Stimulated activated CD4-positive, alpha-beta T cell treated with anti-CD3 and anti-CD28 coated beads, Interleukin-1b, Interleukin-23, amount 100 ng/mL, for 1 hour (primary cell): ENCODE measurements at places on chromosomes 2 and 18.

DNA sequence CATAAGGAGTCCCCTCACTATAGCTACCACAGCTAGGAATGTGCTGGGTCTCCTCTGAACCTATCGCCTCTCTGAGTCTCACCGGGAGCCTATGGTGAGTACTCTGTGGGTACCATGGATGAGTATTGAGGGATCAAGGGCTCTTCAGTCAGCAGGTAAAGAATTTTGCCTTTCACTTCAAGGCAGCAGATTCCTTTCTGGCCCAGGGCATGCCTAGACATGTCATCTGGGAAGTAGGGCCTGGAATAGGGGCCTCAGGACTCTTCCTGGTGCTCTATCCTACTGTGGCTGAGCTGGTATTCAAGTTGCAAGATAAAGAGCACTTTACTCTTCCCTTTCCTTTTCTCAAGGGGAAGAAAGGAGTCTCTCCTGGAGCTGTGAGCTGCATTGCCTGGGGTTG lies 85.6 kb upstream of the LHCGR start:
- no peak for DNase-seq

DNA sequence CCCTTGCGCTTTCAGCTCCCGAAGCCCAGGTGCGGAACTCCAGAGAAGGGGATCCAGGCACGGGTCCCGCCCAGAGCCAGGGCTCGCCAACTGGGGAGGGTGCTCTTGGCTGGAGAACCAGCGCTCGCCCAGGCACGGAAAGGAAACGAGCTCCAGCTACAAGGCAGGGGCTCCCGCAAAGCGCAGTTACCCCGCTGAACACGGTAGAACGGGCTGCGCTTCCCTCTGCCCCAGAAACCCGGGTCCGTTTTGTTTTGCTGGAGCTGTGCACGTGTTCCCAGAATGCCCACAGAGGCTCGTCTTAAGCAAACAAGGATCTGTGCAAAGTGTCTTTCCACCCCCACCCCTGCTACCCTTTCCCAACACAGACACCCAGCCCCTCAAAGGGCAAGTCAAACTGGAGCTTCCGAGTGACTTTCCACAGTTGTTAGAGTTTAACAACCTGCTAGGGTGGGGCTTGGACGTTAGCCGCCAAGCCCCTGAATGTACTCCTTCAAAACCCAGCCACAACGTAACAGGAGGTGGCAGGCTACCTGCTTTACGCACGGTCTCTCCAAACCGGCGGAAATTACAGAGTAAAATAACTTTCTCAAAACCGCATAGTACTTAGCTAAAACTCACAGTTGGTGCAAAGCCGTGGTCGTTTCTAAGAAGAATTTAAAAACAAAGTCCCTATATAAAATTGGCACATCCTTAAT lies 775 bp downstream of the RNF125 start:
- no peak for DNase-seq

- DNase-seq = no peak
Measured at GRCh38 chr18:26536032-26536431, 12.3 kb downstream of the KCTD1 start.

DNA sequence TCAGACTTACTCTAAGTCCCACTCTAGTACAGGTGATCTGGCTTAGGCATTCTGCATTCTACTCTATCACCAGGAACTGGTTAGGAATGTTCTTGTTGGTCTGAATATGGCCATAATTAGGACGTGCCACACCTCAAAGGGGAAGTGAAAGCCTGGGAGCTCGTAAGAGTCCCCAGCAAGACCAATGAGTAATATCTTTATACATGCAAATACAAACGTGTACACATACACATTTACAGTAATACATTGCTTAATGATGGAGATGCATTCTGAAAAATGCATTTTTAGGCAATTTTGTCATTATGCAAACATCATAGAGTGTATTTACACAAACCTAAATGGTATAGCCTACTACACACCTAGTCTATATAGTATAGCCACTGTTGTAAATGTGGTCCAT lies 19.5 kb upstream of the ERCC3 start:
- DNase-seq = no peak

DNA sequence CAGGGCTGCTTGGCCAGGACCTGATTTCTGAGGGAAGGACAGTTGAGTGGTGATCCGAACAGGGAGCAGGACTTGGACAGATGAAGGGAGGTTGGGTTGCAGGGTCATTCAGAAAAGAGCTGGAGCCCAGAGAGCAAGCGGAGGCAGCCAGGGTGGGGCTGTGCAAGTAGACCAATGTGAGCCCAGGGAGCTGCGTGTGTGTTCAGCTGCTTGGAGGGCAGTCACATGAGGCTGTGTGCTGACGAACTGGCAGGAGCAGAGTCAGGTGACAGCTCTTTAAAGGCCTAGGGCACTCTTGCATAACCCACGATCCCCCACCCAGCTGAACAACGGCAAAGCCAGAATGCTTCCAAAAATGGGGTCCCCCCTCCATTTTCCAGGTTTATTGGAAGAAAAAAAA lies 4.6 kb upstream of the MLPH start:
- no peak for DNase-seq
